Mesenteric fat pad (tissue), 1 donor: ENCODE measurements at places on chromosomes 1 and 21. TPM values are rescaled to one million over a fixed set of nuclear protein-coding genes. Genes with fewer than 3 reads are reported as not detected.

Gene LCE2C
- not detected for total RNA-seq

Gene TRIM45
- total RNA-seq = 0.64 TPM

Gene RAB29
- total RNA-seq = 37.3 TPM

Gene FGR
- 49.7 TPM for total RNA-seq

Gene ZNF648
- total RNA-seq = not detected

Gene KRTAP7-1
- not detected for total RNA-seq

Gene C21orf58
- 0.96 TPM for total RNA-seq

Gene TMPRSS15
- 0.45 TPM for total RNA-seq

Gene CD34
- total RNA-seq = 45.5 TPM

Gene AIM2
- 0.74 TPM for total RNA-seq

Gene KRTAP20-1
- total RNA-seq = not detected

Gene TEX50
- total RNA-seq = not detected

Gene LZIC
- 23.4 TPM for total RNA-seq

Gene SPOCD1
- 9.5 TPM for total RNA-seq
